ENCODE measurements at places on chromosomes 16 and 17.

DNA sequence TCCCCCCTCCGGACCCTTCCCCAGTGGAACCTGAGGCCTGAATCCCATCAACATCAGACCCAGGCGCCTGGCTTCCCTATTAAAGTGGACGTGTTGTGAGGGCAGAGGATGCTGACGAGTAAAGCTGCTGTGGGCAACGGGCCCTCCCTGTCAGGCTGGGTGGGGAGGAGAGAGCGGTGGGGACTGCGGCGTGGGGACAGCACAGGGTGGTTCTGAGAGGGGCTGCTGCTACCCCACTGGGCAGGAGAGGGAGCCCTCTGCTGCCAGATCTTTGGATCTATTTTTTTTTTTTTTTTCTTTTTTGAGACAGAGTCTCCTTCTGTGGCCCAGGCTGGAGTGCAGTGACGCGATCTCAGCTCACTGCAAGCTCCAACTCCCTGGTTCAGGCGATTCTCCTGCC lies 5.9 kb downstream of the CA5A start:
- no peak for DNase-seq

DNA sequence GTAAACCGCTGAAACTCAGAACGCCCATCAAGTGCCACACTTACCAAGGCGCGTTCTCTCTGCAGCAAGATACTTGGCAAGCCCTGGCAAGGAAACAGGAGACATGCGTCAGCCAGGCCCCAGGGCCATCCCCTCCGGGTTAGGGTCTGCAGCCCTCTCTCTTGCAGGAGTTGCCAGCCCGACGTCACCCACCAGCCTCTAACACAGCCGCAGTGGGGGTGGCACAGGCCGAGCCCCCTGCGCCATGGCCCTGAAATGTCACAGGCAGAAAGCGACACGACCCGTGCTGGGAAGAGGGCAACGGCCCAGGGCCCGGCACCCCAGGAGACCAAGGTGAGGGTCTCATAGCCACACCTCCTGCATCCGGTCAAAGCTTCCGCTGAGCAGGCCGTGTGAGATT lies 21.9 kb downstream of the ELAC2 start:
- no peak for DNase-seq

DNA sequence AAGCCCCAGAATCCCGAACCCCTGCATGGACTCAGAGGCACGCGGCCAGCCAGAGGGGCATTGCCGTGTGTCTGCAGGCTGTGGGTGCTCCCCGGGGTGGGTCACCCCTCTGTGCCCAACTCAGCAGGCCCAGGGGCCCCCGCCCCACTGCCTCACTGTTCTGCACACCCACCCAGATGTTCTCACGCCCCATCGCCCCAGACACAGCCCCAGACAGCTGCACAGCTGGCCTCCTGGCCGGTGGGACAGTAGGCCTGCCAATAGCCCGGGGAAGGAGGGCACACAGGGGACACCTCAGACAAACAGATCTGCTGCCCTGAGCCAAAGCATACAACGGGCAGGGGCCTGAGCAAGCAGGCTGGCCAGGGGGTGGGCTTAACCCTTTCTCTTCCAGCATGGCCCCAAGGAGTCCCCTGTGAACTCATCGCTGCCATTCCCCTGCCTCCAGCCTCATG lies 27.6 kb upstream of the NXPH3 start:
- no peak for DNase-seq

- DNase-seq: no peak
Measured at GRCh38 chr16:58413359-58413758, 21.1 kb downstream of the GINS3 start.

GRCh38 chr17:45936610-45937009 lies 42.3 kb downstream of the MAPT start:
- DNase-seq: no peak

- no peak for DNase-seq
Measured at GRCh38 chr17:61786088-61786487, 77.2 kb downstream of the BRIP1 start.

DNA sequence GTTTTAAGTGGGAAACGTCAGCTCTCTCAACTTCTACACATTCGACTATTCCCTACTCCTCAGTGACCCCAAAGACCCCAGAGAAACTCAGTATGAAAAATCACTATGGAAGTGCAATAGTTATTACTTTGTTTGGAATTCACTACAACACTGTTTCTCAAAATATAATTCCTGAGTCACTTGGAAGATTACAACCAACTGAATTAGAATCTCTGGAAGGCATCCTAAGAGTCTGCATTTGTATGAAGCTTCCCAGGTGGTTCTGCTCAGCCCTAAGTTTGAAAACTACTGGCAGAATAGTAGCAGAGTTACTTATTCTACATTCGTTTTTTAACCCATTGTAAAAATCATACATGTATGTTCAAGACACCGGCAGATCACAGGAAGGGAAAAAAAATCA lies 525.6 kb downstream of the MAF start:
- DNase-seq: no peak

DNA sequence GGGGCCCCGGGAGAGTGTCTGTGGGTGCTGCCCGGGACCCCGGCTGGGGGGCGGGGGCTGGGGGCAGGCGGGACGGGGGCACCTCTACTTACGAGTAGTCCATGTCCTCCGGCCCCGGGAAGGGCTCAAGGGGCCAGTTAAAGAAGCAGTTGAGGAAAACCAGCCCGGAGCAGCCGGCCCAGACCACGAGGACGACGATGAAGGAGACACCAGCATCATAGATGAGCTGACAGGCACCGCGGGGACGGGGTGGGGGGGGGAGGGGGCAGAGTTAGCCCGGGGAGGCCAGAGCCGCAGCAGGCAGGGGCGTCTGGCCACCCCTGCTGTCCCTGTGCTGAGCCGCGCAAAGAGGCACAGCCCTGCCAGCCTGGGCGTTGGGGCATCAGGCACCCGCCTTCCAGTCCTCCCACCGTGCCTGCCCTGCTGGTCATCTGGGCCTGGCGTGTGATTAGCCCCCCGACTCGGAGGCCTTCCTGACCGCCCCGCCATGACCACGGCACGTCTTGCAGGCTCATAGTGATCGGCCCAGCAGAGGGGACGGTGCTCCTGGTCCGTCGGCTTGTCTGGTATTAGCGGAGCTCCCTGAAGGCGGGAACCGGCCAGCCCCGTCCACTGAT lies 29.0 kb upstream of the PITPNA start:
- DNase-seq: no peak

GRCh38 chr16:16005721-16006120 lies 56.3 kb downstream of the ABCC1 start:
- no peak for DNase-seq

DNA sequence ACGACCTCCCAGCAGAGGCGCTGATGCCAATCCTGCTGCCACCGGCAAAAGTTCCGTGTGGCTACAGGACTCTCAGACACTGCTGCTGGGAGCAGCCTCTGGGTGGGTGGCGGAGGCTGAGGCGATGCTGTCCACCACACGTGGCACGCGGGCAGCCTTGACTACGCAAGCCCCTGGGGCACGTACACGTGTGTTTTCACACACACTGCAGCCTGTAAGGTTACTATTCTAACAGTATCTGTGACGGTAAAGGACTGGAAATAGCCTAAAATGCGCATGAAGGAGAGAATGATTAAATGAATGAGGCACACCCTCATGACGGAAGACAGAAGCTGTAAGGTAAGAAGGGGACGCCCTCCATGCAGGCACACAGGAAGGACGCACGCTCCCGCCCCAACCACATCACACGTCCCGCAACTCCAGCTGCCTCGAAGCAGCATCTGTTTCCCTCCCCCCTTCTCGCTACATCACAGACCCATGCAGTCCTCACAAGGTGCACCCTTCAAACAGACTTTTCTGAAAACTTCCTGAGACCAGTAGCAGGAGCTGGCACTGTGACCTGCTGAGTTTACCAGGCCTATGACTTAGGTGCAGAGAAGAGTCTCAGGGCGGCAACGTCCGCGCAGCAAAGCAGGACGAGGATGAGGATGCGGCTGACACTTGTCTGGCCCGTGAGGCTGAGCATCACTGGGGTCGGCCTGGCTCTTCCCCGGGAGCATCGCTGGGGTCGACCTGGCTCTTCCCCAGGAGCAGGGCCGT lies 28.7 kb upstream of the FASN start:
- peak; percentile 94 for DNase-seq

DNA sequence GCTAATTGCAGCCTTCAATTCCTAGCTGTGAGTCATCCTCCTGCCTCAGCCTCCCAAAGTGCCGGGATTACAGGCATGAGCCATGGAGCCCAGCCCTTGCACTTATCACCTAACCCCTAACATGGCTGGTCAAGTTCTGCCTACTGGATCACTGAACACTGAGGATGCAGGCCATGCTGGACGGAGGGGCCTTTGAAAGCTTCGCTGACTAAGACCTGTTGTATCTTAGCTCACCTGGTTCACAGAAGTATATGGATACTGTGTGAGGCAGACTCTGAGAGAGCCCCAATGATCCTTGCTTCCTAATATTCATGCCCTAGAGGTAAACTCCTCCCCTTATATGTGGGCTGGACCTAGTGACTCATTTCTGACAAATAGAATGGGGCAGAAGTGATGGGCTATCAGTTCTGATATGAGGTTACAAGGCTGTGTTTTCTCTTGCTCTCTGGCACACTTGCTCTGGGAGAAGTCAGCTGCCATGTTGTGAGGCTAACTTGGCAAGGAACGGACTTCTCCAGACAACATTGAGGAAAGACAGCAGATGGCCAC lies 11.7 kb upstream of the TMIGD1 start:
- DNase-seq: no peak

- no peak for DNase-seq
Measured at GRCh38 chr17:51060396-51060795, 60.3 kb downstream of the SPAG9 start.

DNA sequence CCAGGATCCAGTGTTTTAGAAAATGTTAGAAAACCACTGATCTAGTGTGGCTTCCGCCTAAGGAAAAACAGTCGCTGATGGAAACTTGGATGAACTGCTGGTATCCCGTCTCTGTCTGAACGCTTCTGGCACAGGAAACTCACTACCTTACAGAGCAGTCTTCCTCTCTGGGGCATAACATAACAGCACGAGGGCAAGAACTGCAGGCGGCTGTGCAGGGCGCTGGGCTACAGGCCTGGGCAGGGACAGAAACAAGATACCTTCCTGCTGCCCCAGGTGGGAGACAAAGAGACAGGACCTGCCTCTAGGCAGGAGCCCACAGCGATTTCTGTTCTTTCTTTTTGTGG lies 10.5 kb downstream of the MXRA7 start:
- no peak for DNase-seq

- DNase-seq: peak; percentile 60
Measured at GRCh38 chr17:48577946-48578615, at the start of gene HOXB4. Gene HOXB4, minus strand, starts transcription at chr17:48578350. Its CDS starts 31 bp downstream, at chr17:48578319.

- no peak for DNase-seq
Measured at GRCh38 chr17:27339836-27340550, 46.1 kb downstream of the WSB1 start.

GRCh38 chr17:48307814-48308411 lies 122.1 kb downstream of the SKAP1 start:
- DNase-seq: peak; percentile 58

DNA sequence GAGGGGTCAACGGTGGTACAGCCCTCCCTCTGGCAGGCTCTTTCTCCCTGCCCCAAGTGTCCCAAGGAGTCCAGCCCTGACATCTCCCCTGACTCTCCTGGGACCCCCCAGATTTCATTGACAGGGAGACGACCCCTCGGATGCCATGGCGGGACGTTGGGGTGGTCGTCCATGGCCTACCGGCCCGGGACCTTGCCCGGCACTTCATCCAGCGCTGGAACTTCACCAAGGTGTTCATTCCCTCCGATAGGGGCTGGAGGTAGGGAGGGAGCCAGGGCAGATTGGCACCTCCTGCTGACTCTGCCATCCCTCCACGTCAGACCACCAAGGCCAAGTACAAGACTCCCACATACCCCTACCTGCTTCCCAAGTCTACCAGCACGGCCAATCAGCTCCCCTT lies 9.9 kb downstream of the PLD2 start:
- no peak for DNase-seq

GRCh38 chr16:4664538-4665418 lies 28.6 kb upstream of the NUDT16L1 start:
- DNase-seq: peak; percentile 70

GRCh38 chr17:49873466-49873865 lies 25.6 kb upstream of the TAC4 start:
- DNase-seq: no peak

DNA sequence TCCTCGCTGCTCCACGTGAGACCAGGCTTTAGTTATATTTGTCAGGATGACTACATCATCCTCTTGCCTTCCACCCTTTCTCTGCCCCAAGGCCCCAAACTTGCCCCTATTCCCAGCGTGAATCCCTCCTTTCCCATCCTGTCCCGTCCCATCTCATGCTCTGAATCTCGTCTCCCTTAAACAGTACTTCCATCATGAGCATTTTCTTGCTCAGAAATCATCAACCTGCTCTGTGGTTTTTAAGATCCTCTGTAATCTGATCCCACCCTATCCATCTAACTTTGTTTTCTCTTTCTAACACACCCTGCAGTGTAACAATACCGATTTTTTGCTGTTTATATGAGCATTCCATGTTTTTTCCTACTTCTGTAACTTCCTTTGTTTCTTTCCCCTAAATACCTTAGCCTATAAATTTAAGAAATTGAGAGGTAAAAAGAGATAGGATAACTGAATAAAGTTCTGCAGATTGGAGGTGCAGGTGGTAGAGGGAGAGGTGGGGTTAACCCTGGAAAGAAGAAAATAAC lies 39.7 kb downstream of the MRTFB start:
- DNase-seq: no peak

DNA sequence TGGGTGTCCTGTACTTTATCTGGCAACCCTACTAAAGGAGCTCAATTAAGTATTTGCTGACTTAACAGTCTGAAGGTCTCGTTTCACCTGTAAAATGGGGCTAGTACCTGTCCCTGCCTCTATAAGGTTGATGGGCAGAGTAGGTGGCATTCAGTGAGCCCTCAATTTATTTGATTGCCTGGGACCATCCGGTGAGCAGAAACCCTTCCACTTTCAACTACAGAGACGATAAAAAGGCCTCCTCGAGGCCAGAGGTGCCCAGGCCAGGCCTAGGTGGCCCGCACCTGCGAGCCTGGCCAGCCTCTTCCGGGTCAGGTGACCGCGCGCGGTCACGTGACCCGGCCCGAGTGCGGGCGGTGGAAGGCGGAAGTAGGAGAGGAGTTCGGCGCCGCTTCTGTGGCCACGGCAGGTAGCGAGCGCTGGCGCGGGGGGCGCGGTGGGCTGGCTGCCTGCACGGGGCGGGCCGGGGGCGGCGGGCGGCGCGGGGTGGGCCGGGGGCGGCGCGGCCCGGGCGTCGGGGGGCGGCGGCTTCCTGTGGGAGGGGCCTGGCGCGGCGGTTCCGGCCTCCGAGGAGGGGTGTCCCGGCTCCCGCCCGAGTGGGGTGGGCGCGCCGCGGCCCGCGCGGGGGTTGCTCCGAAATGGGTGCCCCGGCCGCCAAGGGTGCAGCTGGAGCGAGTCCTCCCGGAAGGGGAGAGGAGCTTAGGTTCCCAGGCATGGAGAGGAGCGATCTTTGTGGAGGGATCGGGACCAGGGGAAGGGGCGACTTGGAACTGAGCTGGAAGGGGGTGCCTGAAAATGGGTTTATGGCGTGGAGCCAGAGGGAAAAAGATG lies at the start of gene WWP2:
WWP2 (plus strand) TSS at position 350 of the 831 bp plus-strand sequence. CDS start 24,679 bp downstream, outside the sequence.
- DNase-seq: peak; percentile 83

- no peak for DNase-seq
Measured at GRCh38 chr17:962670-963069, 16.9 kb downstream of the NXN start.
